ENCODE measurements at places on chromosomes 12 and 14.

- no peak for DNase-seq
Measured at GRCh38 chr14:73953731-73954130, 3.6 kb downstream of the COQ6 start.

DNA sequence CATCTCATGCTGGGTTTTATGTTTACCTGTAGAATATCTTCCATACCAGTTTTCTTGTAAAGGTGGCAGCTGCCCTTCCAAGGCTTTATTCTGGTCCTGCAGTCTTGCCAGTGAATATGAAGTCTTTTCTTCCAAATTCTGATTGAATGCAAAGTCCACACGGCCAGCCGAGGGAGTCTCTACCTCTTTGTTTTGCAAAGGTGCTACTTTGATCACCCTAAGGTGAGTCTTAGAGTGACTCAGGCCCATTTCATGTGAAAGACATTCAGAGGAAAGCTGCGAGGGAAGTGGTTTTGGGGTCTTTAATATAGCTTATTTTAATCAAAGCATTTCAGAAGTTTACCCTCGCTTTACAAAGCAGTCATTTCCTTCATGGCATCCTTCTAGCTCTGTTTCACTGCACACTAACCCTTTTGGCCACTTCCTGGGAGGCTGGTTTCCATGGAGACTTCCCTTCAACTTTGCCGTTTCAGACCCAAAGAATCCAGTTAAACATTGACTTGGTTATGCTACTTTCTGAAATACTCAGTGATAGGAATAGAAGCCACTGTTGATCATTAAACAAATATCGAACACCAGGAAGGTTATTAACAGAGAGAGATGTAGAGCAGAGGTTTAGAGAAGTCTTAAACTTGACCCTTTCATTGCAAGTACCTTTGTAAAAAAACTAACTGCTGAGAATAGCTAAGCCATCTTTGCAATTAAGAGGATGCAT is at the start of gene CCDC198:
Gene CCDC198 (minus strand): TSS at position 391 of the 715 bp plus-strand sequence. CDS start 142 bp downstream, at position 249.
- no peak for DNase-seq

DNA sequence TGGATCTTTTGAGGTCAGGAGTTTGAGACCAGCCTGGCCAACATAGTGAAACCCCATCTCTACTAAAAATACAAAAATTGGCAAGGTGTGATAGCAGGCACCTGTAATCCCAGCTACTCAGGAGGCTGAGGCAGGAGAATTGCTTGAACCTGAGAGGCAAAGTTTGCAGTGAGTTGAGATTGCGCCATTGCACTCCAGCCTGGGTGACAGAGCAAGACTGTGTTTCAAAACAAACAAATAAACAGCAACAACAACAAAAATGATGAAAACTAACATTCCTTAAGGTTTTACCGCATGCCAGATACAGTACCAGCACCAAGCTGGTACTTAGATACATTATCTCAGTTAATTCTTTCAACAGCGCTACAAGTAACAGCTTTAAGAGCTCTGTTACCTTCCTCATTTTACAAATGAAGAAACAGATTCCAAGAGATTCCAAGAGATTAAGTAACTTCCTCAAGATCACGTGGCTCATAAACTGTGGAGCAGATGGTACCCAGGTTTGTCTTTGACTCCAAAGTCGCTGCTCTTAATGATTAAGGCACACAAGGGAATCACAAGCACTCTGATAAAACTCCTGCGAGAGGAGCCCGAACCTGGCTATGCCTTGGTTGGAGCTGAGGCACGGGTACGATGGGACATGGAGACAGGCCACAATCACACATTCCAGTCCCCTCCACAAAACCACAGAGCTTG is 17.7 kb upstream of the PLEK2 start:
- DNase-seq, result no peak

DNA sequence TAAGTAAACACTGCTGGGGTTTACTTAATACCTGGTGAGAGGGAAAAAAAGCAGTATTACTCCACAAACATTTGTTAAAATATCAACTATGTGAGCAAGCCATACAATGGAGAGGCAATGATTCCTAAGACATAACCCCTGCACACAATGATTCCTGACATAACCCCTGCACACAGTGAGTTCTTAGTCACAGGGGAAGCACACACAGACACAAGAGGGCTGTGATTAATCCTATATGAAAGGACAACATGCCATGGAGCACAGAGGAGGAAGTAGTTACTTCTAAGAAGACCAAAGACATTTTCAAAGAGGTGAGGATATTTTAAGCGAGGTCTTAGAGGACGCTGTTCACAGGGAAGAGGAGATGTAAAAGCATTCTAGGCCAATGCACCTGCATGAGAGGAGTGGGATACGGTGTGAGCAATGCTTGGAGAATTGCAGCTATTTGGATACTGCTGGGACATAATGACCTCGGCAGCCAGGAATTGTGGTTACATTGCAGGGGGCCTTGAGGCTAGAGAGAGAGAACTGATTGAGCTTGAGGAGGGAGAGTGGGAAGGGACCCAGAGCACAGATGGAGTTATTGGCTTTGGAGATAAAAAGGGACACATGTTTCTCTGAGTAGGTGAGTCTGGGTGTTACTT is 211.9 kb downstream of the APAF1 start:
- no peak for DNase-seq

GRCh38 chr14:96497087-96497486 is 5.1 kb upstream of the PAPOLA start:
- no peak for DNase-seq

DNA sequence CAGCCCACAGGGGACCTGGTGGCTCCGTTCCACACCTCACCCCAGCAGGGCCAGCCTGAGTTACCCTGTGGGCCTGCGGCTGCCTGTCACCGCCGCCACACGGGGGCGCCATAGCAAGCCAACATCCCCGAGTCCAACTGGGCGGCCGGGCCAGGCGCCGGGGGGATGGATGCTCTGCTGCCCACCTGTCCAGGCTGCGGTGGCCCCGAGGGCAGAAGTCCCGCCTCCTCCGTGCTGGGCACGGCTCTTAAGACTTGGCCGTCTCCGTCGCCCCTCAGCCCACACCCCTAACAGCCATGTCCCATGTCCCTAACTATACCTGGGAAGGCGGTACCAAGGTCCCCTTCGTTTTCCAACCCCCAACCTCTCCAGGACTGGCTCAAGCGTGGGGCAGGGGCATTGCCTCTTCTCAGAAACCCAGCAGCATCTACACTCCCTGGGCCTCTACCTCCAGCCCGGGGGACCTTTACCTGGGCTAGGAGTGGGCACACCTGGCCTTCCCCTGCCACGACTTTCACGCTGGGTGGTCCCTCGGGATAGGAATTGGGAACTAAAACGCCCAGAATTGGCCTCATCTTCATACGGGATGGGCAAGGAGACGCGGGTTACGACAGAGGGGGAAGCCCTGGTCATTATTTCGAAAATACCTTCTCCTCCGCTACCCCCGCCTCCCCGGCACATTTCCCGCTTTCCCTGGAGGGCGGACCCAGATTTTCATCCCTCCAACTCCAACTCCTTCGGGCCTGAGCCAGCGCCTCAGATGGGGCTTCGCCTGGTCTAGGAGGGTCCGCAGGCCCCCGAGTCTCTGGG is 1.1 kb upstream of the CYP46A1 start:
- DNase-seq, result peak; percentile 74

DNA sequence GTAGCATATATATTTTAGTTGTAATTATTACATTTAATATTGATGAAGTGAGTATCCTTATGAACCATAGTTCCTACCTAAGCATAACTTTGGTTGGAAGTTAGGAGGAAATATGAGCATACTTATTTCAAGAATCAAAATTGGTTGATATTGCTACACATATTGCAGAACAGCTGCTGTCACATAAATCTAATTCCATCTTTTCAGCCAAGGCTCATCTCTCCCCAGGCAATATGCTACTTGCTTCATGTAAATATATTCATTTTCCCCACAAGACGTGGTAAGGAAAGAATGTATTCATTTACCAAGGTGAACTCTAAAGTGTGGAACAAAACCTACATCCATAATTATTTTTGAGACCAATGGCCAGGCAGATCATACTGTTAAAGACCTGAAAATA is 62.5 kb upstream of the HIF1A start:
- DNase-seq, result no peak

GRCh38 chr14:87067591-87067990 is 925.4 kb downstream of the GALC start:
- no peak for DNase-seq

DNA sequence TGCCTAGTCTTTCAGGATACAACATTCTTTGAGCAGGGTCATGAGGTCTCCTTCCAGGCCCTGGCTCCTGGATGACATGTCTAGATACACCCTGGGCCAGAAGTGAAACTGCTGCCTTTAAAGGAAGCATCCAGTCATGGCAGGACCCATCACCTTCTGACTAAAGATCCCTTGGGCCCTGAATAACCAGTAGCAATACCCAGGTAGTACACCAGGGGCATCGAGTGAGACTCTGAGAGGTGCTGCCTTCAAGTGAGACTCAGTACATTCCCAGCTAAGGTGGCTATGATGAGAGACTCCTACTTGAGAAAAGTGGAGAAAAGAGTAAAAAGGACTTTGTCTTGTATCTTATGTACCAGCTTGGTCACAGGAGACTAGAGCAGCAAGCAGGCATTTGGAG is 23.5 kb downstream of the OR6C68 start:
- no peak for DNase-seq

DNA sequence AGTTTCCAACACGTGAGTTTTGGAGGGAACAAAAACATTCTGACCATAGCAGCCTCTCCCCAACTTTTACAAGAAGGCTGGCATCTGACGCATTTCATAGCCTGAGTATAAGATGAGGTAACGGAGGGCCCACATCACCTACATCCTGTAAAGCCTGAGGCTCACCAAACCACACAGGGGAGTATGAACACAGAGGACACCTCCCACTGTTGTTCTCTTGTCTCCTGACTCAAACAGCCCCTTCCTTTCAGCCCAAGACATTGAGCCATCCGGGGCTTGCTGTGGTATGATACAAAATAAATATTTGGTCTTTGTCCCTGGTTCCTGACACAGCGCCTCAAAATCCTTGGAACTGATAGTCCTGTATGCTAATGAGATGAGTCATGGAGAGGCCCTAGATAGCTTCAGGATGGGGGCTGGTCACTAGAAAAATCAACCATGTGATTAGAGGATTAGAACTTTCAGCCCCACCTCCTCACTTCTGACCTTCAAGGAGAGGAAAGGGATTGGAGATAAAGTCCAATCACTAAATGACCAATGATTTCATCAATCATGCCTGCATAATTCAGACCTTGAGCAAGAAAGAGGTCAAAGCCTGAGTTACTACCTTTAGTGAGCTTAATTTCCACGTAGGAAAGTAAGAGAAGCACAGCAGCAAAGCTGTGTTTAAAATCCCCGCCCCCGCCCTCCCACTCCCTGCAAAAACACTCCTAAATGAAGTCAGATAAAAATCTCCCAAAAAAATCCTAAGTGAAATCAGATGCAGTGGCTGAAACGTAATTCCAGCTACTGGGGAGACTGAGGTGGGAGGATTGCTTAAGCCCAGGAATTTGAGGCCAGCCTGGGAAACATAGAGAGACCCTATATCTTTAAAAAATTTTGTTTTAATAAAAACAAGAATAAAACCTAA is 236.4 kb downstream of the PCNX1 start:
- DNase-seq, result no peak

DNA sequence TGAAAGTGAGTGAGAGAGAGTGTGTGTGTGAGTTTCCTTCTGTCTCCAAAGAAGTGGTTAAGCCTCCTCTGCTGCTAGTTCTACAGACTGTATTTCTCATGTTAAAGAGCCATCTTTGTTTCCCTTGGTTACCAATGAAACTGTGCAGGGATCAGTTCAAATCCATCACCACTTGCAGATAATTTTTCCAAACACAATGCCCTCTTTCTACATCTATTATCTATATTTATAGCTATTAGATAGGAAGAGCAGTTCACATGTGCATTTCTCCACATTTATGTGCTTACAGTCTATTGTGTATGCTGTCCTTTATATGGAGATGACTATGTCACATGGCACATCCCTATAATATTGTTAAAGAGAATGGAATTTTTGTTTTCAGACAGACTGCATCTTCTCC is 2.2 kb upstream of the DAAM1 start:
- DNase-seq, result no peak

DNA sequence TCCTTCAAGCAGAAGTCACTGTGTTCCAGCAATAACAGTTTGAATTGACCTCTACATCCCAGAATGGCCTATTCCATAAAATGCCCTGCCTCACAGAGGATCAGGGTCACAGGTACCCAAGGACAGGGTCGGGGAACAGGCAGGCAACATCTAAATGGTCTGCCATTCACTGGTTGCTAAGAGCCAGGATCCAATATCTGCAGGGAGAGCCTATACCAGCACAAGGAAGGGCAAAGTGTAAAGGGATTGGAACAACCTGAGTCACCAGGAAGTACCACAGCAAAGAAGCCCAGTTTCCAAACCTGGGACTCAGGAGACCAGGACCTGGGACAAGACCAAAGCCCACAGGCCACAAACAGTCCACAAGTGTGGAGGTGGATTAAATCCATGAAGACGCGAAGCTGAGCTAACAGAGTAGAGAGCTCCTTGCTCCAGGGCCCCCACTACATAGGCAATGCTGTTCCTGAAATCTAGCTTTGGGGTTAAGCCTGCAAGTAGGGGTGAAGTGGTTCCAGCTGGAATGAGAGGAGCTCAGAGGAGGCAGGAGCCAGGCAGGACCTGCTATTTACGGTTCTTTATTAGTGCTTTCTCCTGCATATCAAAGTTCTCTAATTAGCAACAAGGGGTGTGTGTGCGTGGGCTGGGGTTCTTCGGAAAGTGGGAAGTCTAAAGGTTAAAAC is 274.3 kb downstream of the BCL11B start:
- no peak for DNase-seq

GRCh38 chr14:76918256-76918781 is 92.1 kb downstream of the LRRC74A start:
- no peak for DNase-seq

Measured in activated T-helper 1 cell treated with anti-CD3 and anti-CD28 coated beads, Interleukin-2, amount 50 U/mL, for 16 hours (primary cell).